Stimulated activated CD8-positive, alpha-beta memory T cell treated with anti-CD3 and anti-CD28 coated beads, Interleukin-15, amount 100 ng/mL, for 24 hours (primary cell): ENCODE measurements at places on chromosomes 6 and 20.

GRCh38 chr6:169955731-169956437 lies 204.5 kb downstream of the ERMARD start:
- no peak for DNase-seq

GRCh38 chr20:9068841-9069663 lies at the start of gene PLCB4:
Gene PLCB4 (plus strand): TSS chr20:9069087. CDS start chr20:9307815, 238,728 bp downstream.
- DNase-seq = no peak

- DNase-seq = no peak
These were observed 256.0 kb downstream of the LY86 start for GRCh38 chr6:6844530-6844929.

DNA sequence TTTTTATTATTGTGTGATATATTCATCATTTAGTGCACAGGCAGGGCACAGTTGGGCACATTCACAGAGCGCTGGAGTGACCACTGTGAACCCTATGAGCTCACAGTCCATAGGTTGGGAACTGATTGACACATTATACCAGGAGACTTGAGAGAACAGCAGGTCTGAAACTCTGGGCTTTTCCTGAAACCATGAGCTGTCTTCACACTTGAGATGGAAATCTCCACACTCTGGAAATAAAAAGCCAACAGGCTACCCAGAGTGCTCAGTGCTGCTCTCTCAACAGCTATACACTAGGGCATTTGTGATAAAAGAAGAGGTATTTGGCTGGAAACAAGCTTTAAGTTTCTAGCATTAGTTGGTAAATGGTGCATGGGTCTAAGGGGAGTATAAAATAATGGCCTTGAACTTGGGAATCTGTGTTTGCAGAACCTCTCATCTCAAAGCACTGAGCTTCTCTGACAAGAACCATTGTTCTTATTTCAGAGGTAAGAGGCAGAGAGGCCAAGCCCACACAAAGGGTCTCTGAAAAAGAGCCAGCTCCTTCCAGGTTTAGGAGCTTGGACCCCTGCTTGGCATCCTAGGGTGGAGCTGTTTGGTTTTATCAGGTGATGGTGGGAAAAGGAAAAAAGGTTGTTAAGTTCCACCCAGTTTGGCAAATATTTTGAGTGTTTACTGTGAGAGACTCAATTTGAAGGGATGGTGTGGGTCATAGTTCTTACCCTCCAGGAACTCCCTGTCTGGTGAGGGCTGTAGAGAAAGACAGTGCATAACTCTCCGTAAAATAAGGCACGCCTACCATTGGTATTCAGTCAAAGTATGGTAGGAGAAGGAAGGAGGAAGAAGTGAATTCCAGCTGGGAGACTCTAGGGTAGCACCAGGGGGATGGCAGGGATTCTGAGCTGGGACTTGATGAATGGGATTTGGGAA lies 14.5 kb downstream of the CHMP4B start:
- no peak for DNase-seq
